ENCODE measurements at places on chromosomes 7 and 10.

- DNase-seq = no peak
These were observed 24.9 kb downstream of the CALD1 start for GRCh38 chr7:134804351-134804750.

DNA sequence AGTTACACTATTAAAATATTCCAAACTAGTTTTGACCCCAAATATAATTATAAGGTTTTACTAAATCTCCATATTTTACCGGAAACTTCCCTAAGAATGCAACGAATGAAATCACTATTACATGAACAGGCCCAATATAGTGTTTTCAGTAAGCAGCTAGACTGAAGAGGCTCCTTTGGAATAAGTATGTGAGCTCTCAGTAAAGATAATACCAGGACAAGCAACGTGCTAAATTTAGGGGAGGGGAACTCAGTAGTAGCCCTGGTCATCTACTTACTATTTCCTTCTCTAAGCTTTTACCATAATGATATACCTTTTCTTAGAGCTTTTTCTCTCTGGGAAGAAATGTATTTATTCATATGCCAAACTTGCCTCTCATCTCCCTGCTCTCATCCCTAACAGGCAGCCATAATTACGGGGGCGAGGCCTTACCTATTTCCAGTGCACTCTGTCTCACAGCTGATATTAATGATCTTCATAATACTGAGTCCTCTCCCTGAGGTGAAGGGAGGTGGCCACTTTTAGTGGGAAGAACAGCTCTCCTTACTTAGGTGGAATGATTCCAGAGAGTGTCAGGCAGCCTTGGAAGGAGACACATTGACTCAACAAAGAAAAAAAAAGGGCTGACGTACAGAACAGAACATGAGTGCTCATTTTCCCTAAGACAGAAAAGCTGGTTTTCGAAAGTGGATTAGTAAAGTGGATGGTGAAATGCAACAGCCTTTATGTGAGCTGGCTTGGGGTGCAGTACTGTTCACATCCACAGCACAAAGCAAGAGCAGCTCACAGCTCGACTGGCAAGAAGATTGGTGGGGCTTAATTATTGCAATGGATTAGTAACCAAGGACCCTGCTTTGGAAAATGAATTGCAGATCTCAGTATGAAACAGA, 165.4 kb downstream of the GLI3 start:
- DNase-seq = no peak

- no peak for DNase-seq
These were observed 168.4 kb upstream of the ASAH2 start for GRCh38 chr10:50419756-50420155.

DNA sequence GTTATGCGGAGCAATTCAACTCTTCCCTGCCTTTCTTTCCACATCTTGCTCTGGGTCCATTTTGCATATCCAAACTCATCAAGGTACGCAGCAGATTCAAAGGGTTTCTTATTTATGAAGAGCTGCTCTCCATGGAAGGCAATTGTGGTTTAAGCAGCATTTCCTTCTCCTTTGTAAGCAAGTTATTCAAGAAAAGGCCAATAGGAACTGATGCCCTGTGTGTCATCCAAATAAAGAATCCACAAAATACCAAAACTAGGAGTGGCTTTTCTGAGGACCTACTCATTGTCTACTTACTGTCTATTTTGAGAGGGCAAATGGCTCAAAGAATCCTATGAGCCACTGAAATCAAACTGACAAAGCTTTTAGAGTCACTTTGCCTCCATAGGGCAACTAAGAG, 253.1 kb downstream of the PTEN start:
- no peak for DNase-seq

GRCh38 chr7:88597941-88598425, 161.5 kb upstream of the ZNF804B start:
- DNase-seq = no peak

DNA sequence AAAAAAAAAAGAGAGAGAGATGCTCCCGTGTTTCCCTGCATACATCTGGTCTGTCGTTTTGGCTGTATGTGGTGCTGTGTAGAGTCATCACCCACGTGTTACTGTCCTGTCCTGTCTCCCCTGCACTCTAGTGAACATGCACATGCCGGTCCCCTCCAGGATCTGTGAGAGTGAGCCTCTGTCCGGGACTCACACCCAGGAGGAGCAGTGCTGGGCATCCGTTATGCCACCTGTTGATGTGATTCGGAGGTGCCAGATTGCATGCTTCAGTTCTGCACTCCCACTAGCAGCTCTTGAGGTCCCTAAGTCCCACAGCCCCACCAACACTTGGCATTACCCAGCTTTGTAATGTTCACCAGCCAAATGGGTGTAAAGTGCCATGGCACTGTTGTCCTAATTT, 16.4 kb downstream of the GHRHR start:
- no peak for DNase-seq

DNA sequence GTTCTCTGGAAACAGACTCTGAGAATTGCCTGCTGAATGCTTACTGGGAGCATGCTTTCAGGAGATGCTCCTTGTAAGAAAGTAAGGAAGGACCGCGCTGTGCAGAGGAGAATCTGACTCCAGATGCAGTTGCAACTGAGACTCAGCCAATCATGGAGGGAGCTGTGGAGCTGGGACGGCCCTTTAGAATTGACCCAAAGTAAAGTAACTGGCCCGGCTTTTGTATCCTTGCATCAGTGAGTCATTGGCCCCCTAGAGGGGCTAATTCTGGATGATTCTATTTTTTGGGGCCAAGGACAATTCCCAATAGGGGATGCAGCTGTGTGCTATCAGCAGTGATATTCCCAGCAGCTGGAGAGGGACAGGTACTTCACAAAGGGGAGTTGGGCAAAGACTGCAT, 170.4 kb downstream of the PTEN start:
- DNase-seq = no peak

DNA sequence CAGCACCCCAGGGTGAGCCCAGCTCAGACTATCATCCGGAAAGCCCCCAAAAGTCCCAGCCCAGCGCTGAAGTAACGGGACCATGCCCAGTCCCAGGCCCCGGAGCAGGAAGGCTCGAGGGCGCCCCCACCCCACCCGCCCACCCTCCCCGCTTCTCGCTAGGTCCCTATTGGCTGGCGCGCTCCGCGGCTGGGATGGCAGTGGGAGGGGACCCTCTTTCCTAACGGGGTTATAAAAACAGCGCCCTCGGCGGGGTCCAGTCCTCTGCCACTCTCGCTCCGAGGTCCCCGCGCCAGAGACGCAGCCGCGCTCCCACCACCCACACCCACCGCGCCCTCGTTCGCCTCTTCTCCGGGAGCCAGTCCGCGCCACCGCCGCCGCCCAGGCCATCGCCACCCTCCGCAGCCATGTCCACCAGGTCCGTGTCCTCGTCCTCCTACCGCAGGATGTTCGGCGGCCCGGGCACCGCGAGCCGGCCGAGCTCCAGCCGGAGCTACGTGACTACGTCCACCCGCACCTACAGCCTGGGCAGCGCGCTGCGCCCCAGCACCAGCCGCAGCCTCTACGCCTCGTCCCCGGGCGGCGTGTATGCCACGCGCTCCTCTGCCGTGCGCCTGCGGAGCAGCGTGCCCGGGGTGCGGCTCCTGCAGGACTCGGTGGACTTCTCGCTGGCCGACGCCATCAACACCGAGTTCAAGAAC, 1.1 kb downstream of the VIM start:
- peak; percentile 79 for DNase-seq

DNA sequence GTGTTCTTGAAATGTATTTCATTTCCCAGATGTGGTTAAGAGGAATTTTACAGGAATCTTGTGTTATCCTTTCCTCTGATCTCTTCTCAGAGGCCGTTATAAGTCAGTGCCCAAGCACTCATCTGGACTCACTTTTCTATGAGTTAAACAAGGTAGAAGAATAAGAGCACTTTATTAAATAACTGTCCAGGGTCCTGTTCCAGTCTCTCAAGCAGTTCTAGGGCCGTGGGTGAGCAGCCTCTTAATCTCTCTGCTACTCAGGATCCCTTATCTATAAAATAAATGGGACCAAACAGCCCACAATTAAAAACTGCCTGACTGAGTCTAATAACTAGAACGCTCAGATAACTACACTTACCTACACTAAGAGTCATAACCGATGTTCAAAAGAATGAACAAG, 111.2 kb downstream of the OSBPL3 start:
- no peak for DNase-seq

- no peak for DNase-seq
These were observed 31.4 kb upstream of the CHST15 start for GRCh38 chr10:124124769-124125161.

Measured in activated CD4-positive, alpha-beta T cell treated with anti-CD3 and anti-CD28 coated beads for 1 hour (primary cell).